ENCODE measurements at places on chromosomes 7 and 10.
A peak's percentile ranks its signal among the peaks of the same experiment; 100 is the strongest.

- DNase-seq = peak; percentile 37
These were observed 20.0 kb downstream of the KIAA1549 start for GRCh38 chr7:138961159-138961558.

DNA sequence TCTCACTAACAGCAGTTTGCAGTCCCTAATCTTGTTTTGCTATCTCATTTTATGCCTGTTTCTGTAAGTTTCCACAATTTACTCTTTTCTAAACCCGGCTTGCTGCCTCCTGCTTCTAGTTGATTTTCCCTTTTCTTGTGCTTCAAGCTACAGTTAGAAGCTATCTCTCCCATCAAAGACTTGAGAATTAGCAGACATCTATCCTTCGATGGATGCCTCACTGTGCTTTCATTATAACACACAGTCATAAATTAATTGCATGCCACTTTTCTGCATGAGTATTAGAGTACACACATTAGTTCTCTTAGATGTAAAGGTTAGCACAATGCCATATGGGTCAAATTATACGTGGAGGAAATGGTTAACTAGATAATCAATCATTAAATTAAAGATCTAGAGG lies 48.7 kb downstream of the SEMA3A start:
- DNase-seq = no peak

DNA sequence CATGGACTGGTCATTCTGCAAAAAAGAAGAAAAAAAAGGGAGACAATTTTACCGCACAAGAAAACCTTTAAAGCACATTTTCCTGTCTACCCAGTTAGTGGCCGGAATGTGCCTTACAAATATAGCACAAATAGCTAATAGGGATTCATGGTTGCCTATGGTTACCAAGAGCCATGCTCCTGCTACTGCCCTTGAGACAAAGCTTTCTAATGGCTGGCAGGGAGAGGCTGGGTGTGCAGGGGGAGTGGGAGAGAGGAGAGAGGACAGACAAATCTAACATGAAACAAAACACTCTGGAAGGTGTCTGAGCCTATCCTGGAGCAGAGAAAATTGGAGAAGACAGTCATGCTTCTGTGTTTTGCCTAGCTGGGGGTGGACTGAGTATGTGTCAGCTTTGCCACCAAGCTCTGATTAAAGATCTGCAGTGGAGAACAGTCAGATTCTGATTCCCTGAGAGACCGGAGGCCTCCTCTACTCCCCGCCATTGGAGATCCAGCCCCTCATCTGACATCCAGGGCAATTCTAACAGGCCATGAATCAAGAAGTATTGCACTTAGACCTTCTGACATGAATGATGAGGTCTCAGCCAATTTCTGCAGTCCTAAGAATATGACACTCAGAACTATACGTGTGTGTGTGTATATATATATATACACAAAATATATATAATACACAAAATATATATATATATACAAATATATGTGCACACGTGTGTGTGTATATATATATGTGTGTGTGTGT lies 80.2 kb downstream of the PRTFDC1 start:
- DNase-seq = peak; percentile 37

- DNase-seq = peak; percentile 59
These were observed 5.8 kb downstream of the FLNC start for GRCh38 chr7:128835790-128836641.

GRCh38 chr7:2040893-2041270 lies 191.9 kb downstream of the MAD1L1 start:
- no peak for DNase-seq

GRCh38 chr10:4194231-4194630 lies 409.2 kb upstream of the KLF6 start:
- DNase-seq = no peak

- DNase-seq = peak; percentile 55
These were observed 45.7 kb upstream of the HSPA12A start for GRCh38 chr10:116787893-116788665.

- no peak for DNase-seq
These were observed 30.8 kb upstream of the CHST15 start for GRCh38 chr10:124124123-124124768.

DNA sequence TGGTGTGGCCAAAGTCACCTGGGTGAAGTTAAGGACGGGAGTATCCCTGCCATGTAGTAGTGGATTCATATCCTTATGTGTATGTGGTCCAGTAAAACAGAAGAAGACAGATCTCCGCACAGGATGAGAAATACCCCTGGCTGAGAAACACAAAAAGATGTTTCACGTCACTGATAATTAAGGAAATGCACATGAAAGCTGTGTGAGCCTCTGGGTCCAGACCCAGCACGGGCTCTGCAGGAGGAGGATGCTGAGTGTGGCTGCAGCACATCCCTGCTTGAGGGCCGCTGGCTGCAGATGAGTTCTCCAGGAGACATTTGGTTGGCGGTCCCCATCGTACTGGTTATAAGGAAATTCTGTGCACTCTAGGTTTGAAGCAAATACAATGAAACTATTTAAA lies 8.2 kb upstream of the SUN1 start:
- no peak for DNase-seq

DNA sequence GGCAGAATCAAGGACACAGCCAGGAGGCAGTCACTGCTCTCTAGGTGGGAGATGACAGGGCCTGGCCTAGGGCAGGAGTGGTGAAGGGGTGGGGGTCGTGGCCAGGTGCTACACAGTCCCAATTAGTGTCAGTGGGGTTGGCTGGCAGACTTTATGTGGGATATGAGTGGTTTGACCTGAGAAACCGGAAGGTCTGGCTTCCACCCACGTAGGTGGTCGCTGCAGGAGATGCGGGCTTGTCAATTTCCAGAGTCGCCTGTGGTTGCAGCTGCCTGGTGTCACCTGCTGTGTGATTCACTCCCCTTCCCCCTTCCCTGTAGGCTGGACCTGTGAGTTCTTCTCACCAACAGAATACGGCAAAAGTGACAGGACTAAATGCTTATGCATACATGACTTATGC lies 124.3 kb downstream of the KLF6 start:
- no peak for DNase-seq

- peak; percentile 54 for DNase-seq
These were observed 67.9 kb downstream of the CDK1 start for GRCh38 chr10:60846173-60846572.

DNA sequence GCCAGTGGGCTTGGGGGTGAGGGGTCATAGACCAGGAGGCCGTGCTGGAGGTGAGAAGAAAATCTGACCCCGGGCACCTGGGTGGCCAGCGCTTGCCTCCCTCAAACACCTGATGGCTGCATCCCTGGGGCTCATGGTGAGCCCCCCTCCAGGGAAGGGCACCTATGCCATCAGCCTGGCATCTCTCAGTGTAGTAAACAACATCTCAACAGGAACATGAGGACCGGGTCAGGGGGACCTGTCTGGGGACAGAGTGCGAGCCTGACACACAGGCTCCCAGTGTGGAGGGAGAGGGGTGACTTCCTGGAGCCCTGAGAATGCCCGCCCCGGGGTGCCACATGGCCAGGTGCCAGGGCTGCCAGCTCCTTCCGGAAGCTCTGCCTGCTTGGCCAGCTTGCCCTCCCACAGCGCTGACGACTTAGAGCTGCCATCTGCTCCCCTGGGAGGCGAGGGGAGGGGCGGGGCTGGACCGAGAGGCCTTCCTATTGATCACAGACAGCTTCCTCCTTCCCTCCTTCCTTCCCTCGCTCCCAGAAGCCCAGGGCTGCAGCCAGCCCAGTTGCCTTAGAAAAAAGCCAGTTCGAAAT lies 12.3 kb downstream of the STX1A start:
- DNase-seq = no peak

DNA sequence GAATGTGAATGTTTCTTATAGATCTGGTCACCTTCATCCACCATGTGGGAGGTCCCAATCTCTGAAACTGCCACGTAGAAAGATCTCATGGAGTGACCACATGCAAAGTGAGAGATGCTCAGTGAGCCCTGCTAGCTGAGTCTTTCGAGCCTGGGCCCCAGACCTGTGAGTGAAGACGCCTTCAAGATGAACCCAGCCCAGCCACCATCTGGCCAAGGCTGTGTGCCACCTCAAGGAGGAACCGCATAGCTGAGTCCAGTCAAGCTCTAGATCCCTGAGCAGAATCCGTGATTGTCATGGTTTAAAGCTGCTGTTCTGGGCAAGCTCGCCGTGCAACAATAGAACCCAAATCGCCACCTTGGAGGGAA lies 20.2 kb upstream of the PPIF start:
- DNase-seq = no peak

GRCh38 chr10:115118346-115118745 lies 25.2 kb downstream of the ATRNL1 start:
- no peak for DNase-seq

- DNase-seq = no peak
These were observed 3.0 kb downstream of the IRF5 start for GRCh38 chr7:128940494-128941322.

- peak; percentile 4 for DNase-seq
These were observed 485.4 kb downstream of the HTR7 start for GRCh38 chr10:90372451-90372850.

DNA sequence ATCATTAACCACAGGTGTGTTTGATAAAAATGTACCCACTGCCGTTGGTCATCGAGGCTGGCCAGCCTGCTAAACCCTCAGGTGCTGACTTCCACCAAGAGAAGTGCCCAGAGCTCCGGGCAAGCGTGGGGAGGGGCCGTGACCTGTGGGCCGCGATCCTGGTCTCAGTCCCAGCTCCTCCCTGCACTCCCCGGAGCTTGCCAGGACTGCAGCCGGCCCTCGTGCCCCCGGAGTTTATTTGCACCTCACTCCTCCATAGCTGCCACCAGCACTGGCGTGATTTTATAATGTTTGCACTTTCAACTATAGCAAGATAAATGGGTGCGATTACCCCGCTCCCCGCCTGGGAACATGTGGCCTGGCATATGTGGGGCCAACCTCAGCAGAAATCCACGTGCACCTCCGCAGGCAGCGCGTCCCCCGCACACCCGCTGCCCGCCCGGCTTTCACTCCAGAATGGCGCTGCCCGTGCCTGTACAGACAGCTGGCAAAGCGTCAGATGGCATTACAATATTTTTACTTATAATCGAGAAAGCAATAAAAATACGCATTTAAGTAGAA lies 30.8 kb downstream of the UNCX start:
- DNase-seq = no peak

DNA sequence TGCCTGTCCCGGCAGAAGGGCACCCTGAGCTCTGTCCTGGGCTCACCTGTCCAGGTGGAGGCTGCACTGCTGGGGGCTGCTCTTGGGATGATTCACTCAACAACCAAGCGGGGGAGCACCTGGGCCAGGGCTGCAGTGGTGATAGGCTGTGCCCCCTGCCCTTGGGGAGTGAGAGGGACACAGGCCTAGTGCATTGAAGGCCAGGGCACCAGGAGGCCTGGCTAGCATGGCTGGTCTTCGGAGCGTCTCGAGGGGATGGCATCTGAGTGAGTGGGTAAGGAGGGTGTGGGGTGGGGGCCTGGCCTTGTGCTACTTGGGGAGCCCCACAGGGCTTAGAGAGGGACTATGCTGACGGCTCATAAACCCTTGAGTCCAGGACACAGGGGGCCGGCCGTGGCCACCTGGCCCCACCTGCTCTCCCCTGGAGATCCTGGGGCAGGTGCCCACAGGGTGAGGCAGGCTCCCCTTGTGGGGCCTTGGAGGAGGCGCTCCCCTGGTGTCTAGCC lies 3.1 kb downstream of the PWWP2B start:
- DNase-seq = no peak

GRCh38 chr7:100865372-100865911 lies 1.7 kb upstream of the TRIP6 start:
- no peak for DNase-seq

DNA sequence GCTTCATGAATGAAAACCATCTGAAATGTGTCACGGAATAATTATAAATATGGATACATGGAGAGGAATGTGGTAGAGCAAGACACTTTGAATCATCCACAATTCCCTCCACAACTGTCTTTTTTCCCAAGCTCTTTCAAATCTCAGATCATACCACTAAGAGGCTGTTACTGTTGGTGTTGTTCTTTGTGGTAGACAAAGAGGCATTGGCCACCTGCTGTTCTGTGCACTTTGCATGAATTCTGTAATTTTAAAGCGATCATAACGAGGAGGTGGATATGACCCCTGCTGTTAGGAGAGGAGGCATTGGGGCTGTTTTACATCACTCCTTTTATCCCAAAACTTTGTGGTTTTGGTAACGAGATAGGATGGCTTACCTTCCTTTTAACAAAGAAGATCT lies 141.2 kb upstream of the KLF6 start:
- DNase-seq = no peak

- DNase-seq = no peak
These were observed 11.2 kb upstream of the FRMPD2 start for GRCh38 chr10:48285710-48286109.

DNA sequence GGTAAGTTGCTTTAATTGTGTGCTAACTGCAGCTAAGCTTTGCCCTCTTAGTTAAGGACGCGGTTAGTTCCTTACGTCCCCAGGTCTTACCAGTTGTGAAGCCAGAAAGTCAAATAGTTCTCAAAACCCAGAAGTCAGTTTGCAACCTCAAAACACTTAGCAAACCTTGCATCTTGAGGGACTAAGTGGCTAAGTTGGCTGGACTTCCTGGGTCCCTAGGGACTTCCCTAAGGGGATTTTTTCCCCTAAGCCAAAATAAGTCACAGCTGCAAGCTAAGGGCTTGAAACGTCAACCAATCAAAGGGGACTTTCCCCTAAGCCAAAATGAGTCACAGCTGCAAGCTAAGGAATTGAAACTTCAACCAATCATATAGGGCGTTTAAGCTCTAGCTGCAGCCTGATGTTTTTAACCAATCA lies 36.2 kb upstream of the HECW1 start:
- peak; percentile 15 for DNase-seq

DNA sequence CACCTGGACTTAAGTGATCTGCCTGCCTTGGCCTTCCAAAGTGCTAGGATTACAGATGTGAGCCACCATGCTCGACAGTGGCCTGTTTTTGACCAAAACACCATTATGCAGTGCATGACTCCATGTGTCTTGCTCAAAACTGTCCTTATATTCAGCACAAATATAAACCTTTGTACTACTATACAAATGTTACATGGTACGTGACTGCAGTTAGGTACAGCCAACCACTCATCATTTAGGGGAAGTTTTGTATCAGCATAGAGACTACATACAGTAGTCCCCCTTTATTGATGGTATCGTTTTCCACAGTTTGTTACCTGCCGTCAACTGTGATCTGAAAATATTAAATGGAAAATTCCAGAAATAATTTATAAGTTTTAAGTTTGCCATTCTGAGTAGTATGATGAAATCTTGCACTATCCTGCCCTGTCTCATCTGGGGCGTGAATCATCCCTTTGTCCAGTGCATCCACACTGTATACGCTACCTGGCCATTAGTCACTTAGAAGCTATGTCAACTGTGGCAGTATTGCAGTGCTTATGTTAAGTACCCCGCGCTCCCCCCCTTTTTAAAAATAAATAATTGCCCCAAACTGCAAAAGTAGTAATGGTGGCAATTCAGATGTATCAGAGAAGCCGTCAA lies 23.3 kb upstream of the ZNF282 start:
- DNase-seq = peak; percentile 85

GRCh38 chr7:134355927-134356326 lies 39.2 kb upstream of the SLC35B4 start:
- DNase-seq = no peak

GRCh38 chr10:50393784-50394467 lies 142.6 kb upstream of the ASAH2 start:
- DNase-seq = peak; percentile 79

DNA sequence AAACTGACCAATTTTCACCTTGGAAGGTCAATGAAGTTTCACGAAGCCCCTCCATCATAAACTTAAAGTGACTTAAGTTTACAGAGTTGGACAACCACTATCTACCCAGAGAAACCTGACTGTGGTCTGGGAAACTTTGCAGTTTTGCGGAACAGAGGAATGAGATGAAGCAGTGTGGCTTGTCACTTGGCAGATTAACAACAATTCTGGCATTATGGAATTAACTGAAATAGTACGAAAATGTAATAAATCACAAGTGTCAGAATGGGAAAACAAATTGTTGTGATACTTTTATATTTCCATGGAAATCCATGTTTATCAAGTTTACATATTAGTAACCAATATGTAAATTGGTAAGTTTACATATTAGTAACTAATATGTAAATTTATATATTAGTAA lies 4.9 kb downstream of the KMT2C start:
- no peak for DNase-seq
